GM04504 (cell line): ENCODE measurements at places on chromosomes 4 and X.

DNA sequence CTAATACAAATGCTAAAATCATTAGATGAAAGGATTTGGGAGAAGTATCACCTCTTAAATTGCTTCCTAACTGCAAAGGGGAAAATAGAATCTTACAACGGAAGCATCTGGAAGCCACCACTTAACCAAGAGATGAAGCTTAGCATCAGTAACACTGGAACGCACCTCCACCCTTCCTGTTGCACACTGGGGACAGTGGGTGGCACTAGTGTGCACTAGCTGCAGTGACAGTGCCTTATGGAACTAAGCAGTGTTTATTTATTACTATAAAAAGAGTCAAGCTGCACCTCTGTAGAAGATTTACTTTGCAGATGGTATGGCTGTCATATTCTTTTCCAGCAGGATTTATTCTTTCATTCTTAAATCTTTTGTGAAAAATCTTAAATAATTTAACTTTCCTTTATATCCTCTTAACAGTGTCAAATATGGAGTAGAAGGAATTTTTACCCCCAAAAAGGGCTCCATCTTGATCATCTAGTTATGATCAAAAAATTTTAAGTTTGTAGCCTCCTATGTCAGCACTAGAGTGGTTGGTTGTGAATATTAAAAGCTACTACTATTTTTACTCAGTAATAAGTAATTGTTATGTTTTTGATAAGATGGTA is 76.7 kb downstream of the SCD5 start:
- DNase-seq: no peak

GRCh38 chr4:184066584-184067300 is 150.9 kb downstream of the ENPP6 start:
- DNase-seq: no peak

- peak; percentile 58 for DNase-seq
Observed at GRCh38 chr4:71251261-71251660, 87.6 kb upstream of the SLC4A4 start.

GRCh38 chr4:113834298-113834697 is 72.8 kb upstream of the CAMK2D start:
- no peak for DNase-seq

- no peak for DNase-seq
Observed at GRCh38 chrX:111270339-111270738, at the start of gene CAPN6. TSS of gene CAPN6 (minus strand) at chrX:111270483. CDS start at chrX:111263936, 6,547 bp downstream.

GRCh38 chrX:53004811-53005210 is 43.8 kb upstream of the GPR173 start:
- DNase-seq: no peak

DNA sequence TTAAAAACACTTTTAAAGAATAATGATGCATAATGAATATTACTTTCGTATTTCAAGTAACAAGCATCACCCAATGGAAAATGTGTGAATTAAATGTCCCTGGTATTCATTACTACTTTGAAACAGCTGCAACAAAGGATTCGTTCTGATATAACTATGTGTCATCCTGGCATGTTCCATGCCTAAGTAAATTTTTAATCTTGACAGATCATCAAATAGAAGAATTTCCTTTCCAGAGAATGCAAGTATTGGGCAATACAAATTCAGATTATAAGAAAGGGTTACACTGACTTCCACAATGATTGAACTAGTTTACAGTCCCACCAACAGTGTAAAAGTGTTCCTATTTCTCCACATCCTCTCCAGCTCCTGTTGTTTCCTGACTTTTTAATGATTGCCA is 105.3 kb downstream of the SPCS3 start:
- peak; percentile 40 for DNase-seq

- no peak for DNase-seq
Observed at GRCh38 chr4:110587666-110588285, 35.1 kb downstream of the PITX2 start.

- no peak for DNase-seq
Observed at GRCh38 chr4:183962419-183962818, 57.3 kb downstream of the STOX2 start.

DNA sequence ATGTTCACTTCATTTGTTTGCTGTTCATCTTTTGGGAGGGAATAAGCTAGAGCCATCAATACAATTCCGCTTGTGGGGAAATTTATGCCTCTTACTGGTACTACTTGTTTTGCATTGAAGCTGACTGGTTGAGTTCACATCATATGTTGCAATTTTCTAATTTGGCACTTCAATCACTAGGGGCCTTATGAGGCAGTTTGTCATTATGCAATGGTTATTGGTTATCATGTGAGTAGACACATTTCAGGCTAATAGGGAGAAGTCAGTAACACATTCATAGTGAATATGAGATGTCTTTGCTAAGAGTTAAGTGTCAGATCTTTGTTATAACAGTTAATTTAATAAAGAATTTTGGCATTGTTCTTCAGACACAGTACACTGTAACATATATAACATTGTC is 5.0 kb downstream of the RPL36A start:
- DNase-seq: no peak

DNA sequence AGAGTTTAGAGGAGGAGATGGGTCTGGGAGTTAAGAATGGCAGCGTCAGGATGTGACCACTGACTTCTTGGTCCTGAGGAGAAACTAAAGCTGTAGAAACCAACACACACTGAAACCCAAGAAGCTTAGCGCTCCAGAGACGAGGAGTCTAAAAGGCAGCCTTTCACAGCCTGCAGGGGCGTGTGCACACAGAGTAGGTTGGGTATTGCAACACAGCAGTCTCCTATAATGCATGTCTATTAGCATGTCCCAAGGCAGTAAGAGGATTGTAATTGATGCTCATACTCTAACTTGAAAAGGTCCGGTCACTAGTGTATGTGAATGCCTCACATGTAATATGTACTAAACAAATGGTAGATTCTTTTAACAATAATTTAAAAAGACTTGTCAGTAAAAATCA is 57.4 kb downstream of the PTTG2 start:
- DNase-seq: no peak

DNA sequence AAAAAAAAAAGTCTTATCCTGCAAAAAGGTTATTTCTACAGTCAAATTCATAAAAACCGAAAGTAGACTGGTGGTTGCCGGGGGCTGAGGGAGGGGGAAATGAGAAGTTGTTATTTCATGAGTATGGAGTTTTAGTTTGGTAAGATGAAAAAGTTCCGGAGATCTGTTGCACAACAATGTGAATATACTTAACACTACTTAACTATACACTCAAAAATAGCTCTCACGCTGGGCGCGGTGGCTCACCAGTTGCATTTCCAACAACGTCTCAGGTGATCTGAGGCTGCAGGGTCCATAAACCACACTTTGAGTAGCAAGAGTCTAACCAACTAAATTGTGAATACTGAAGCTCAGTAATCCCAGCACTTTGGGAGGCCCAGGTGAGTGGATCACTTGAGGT is 52.4 kb downstream of the ANOS1 start:
- DNase-seq: no peak

DNA sequence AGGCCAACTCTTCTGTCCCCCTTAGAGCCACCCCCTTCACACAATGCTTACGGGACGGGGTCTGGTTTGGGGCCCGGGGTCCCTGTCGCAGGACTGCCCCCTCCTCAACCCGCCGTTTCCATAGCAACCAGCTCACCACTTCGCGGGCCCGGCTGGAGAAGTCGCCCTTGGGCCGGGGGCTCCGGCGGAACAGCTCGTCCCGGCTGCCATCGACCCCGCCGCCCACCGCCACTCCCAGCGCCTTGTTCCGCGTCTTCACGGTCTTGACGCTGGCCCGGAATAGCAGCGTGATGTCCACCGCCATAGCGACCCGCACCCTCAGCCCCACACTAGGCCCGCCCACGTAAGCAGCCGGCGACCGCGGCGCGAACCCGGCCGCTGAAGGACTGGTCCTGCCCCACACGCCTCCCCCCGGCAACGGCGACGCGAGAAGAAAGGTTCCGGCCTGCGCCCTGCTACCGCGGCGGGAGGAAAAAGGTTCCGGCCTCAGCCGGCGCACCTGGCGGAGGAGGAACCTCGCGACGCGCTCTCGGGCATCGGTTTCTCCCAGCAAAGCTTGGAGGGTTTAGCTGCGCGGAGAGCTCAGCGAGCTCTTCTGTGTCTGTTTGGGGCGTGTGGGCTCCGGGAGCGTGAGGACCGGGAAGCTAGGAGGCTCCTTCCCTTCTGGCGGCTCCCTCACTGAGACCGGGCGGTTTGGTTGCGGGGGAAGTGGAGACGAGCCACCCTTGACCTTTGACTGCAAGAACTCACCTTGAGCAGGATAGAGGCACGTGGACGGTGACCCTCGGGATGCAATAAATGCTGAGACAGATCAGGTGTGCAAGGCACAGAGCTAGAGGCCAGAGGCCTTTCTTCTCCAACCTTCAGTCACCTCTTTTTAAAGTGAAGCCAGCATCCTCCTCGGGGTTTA is at the start of gene STX18:
Gene STX18, minus strand, starts transcription at position 388 of the 910 bp plus-strand sequence. Its CDS starts 84 bp downstream, at position 304.
- DNase-seq: peak; percentile 56

GRCh38 chrX:136193771-136194170 is 46.4 kb downstream of the FHL1 start:
- DNase-seq: no peak

DNA sequence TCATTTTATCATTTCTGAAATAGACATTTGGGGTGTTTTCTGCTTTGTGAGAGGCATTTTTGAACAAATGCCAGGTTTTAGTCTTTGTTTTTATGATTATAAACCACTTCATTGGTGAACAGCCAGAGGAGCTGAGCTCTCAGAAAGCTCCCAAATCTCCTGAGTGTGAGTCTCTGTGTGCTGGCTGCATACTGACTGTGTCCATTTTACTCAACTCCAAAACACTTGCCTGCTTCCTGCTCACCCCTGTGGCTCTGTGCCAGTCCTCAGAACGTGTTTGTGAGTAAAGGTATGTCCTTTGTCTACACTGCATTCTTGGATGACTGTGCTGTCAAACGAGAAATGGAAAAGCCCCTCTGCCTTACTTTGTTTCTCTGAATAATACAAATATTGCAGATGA is 5.4 kb upstream of the LRAT start:
- no peak for DNase-seq

- no peak for DNase-seq
Observed at GRCh38 chr4:144090744-144091143, 49.8 kb downstream of the GYPA start.

DNA sequence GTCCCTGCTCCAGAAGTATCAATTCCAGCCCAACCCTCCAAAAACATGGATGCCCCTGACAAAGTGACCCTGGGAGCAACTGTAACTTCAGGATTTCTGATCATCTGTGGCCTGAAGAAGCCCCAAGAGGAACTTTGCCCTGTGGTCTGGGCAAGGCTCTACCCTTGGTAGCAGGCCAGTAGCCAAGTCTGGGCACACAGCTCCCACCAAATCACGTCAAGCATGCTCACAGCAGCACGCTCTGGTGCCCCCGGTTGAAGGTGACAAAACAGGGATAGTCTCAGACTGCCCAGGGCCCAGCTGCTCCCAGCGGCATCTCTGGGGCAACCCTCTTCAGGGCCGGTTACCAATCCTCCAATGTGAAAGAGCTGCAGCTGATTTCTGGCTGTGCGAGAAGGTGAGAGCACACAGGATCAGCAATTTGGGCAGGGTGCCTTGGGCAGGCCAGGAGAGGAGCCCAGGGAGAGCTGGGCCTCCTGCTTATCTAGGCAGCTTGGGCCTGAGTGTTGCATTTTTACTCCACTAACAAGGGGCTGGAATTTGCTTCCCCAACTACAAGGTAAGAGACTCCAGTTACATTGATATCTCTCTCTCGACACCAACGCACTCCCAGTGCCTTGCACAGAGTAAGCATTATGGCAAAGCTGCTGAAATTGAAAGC is 418.1 kb downstream of the BCOR start:
- DNase-seq: no peak

DNA sequence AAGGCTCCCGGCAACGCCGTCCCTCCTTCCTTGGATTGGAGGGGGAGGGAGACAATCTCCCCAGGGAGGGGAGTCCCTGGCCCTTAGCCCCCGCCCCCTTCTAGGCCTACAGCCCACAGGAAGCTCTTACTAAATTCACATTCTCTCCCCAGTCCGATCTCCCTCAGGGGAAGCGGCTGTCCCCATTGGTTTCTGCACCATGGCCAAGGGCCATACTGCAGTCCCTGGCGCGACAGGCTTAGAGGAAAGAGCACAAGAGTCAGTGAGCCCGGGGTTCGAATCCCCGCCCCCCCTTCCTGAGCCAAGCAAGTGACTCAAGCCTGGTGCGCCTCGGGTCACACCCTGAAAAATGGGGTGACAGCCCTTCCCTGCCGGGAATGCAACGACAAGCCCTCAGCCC is 1.1 kb downstream of the ABLIM2 start:
- DNase-seq: no peak

DNA sequence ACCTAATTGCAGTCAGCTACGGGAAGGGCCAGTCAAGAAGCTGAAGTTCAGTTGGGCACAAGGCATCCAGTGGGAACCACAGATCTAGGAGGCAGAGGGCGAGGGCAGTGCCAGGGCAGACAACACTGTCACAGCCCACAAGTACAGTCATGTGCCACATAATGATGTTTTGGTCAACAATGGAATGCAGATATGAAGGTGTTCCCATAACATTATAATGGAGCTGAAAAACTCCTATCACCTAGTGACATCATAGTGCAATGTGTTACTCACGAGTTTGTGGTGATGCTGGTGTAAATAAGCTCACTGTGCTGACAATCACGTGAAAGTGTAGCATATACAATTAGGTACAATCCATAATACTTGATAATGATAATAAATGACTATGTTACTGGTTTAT is 4.5 kb upstream of the TMEM255A start:
- no peak for DNase-seq

GRCh38 chr4:186688150-186688943 is 35.3 kb downstream of the FAT1 start:
- DNase-seq: no peak

GRCh38 chr4:118756958-118757357 is 71.8 kb downstream of the METTL14 start:
- no peak for DNase-seq

- no peak for DNase-seq
Observed at GRCh38 chr4:121049072-121049599, 23.2 kb downstream of the NDNF start.
